ENCODE measurements at places on chromosomes 3 and 15.

GRCh38 chr3:157914882-157915281 lies 191.3 kb downstream of the SHOX2 start:
- DNase-seq, result no peak

GRCh38 chr3:139006051-139006716 lies at the start of gene PRR23A:
TSS of gene PRR23A (minus strand) at chr3:139006268. CDS start at chr3:139006268, 0 bp downstream.
- no peak for DNase-seq

DNA sequence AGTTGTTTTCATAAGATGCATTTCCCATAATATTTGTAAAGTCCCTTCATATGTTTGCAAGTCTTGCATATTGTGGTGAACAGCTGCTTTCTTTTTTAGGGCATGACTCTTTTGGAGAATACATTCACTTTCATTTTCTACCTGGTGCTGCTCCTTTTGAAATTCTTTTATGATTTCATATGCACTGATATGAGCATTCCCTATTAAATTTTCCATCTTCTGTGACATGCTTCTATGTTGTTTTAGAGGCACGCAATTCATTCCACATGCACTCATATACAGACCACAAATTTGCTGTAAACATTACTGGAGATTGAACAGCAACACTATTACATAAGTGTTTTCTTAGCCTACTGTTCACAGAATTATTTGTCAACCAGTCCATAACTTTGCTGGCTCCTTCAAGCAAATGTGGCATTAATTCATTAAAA lies 92.8 kb upstream of the TNFSF10 start:
- DNase-seq, result no peak

DNA sequence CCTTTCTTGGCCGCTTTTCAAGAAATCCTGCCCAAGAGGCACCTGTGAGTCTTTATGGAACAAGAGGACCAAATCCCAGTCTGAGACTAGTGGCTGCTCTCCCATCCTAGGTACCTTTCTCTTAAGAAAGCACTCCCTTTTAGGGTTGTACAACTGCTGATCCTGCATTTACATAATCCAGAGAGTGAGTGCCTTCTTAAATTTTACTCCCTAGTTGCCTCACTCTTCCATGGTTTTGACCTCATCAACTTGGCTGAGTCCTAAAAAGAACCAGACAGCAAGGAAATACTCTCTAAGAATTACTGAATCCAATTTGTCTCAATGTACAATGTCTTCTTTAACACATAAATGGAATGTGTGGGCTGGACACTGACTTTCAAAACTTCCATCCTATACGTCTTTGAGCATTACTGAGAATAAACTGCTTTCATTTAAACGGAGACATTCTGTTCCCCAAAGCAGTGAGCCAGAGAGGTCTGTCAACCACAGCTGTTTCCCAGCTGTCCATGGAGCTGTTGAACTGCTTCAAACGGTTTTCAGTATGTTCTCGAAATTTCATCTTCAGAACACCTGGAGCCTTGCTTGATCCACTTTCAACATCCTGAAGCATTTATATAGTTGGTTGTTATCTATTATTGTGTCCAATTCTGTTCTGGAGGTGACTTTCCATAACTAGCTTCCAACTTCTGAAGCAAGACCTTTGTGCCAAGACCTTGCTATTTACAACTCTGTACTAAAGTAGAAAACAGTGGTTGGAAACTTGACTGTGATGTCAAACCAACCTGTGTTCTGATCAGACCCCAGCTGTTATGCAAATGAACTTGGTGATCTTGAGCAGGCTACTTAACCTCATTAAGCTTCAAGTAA lies 179.1 kb downstream of the SLC9A9 start:
- DNase-seq, result no peak

DNA sequence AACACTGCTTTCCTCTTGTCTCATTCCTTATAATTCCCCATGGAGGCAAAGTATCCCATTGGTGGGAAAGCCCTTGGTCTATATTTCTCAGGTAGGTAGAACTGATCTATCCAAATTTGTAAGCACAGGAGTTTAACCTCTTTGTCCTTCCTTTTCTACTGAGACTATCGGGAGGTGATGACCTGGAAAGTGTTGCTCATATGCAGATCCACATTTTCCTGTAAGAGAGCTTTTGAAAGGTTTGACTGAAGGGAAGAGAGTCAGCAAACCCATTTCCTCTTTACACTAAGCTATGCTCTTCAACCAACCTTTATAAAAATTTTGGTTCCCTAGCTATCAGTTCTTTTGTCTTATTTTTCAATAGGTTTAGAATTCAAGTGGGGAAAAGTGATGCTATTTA lies 200.7 kb downstream of the TIGIT start:
- DNase-seq, result no peak

DNA sequence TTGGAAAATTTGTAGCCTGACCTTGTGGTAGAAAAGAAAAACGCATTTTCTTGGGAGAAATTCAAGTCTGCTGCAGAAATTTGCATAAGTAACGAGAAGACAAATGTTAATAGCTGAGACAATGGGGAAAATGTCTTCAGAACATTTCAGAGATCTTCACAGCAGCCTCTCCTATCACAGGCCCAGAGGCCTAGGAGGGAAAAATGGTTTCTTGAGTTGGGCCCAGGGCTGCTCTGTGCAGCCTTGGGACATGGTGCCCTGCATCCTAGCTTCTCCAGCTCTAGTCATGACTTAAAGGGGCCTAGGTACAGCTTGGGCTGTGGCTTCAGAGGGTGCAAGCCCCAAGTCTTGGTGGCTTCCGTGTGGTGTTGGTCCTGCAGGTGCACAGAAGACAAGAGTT lies 104.2 kb downstream of the ZNF621 start:
- DNase-seq, result no peak

DNA sequence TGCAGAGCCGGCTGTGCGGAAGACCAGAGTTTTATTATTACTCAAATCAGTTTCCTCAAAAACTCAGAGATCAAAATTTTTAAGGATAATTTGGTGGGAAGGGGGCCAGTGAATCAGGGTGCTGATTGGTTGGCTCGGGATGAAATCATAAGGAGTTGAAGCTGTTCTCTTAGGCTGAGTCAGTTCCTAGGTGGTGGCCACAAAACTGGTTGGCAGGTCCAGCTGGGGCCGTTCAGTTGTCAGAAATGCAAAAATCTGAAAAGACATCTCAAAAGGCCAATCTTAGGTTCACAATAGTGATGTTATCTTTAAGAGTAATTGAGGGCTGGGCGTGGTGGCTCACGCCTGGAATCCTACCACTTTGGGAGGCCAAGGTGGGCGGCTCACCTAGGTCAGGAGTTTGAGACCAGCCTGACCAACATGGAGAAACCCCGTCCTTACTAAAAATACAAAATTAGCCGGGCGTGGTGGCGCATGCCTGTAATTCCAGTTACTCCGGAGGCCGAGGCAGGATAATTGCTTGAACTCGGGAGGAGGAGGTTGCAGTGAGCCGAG lies 2.3 kb upstream of the ZNF589 start:
- no peak for DNase-seq

GRCh38 chr3:14130230-14130629 lies 5.4 kb downstream of the TMEM43 start:
- DNase-seq, result no peak

DNA sequence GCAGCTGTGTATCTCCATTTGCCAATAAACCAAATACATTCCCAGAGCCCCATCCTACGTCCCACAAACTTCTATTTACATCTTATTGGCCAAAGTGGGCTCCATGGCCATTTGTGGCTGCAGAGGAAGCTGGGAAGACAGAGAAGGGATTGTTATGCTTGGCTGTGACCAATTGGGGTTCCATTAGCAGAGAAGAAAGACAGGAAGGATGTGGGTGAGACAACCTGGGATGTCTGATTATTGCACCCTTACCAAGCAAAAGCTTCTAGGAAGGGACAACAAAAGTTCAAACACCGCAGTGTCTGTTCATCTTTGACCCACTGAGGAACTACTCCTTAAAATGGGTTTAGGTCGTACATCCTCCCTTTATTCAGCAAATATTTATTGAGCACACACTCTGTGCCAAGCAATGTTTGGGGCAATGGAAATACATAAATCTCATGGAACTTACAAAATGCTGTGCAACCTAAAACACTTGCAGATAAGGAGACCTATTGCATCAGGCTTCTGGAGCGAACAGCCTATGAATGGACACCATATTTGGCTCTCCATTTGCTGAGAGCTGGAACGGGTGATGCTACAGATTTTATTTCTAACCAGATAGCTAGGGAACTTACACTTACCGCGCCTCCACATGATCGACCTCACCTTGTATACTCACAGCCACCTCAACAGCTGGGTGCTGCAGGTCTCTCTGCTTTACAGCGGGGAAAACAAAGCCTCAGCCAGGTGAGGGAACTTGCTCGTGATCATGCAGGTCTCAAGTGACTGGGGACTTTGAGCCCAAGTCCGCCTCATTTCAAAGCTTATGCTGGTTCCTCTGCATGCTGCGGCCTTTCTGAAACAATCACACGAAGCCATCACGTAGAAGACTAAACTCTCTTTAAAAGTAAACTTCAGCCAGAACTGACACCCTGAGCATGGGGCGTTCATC lies 21.4 kb upstream of the NR2E3 start:
- DNase-seq, result no peak

All from stimulated activated CD4-positive, alpha-beta T cell treated with anti-CD3 and anti-CD28 coated beads, TNF-alpha, amount 100 ng/mL, for 1 hour (primary cell).